ENCODE measurements at places on chromosomes 6 and 20.

DNA sequence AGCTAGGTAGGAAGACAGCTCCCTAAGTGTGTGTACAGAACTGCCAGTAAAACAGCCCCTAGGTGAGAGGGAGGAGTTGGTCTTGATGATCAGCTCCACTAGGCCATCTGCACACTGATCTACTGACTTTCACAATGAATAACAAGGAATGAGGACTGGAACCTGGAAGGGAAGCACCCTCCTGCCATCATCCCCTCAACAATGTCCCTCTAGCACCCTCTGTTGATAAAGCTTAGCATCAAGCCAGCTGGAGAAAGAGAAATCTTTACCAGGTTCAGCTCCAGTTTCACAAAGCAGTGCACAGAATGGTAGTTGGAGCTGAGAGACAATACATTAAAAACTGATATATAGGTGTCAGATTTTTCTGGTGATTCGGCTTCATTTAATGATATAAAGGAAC lies 57.2 kb upstream of the IRAK1BP1 start:
- DNase-seq: no peak

- DNase-seq: no peak
Measured at GRCh38 chr6:79081663-79082062, 3.6 kb upstream of the PHIP start.

DNA sequence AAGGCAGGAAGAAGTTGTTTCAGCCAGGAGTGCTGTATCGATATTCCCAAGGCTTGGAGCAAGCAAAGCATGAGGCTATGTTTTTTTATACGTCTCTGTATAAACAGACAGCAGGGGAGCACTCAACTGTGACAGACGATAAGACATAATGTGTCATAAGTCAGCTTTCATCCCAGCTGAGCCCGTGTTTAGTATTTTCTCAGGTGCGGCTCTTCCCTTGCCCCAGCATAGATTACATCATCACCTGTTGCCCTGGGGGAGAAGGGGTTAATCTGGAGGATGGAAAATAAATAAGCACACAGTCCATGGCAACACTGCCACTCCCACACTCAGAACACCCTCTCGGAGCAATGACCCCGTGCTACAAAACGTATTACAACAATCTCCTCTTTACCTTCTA lies 22.1 kb upstream of the KCNK5 start:
- no peak for DNase-seq

GRCh38 chr6:31055441-31055840 lies 45.2 kb downstream of the MUC22 start:
- DNase-seq: no peak

- DNase-seq: no peak
Measured at GRCh38 chr6:74735304-74735703, 470.5 kb downstream of the COL12A1 start.
